ENCODE measurements at places on chromosomes 12 and 14.
A peak's percentile ranks its signal among the peaks of the same experiment; 100 is the strongest.

DNA sequence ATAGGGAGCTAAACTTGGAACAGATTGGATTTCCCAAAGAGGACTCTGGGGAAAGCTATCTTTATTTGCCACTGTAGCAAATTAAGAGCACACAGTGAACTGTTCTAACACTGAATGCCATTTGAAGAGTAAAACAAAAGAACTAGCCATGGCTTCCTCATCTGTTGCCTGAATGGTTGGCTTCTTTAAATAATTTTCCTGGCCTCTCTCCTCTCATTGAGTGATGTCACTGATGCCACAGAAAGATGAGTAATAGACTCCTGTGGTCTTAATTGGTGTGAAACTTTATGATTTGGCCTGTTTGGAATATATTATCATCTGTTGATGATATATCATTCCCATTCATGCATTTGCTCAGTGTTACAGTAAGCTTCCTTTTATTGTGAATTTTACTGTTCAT is 42.5 kb downstream of the WDR20 start:
- peak; percentile 69 for DNase-seq

DNA sequence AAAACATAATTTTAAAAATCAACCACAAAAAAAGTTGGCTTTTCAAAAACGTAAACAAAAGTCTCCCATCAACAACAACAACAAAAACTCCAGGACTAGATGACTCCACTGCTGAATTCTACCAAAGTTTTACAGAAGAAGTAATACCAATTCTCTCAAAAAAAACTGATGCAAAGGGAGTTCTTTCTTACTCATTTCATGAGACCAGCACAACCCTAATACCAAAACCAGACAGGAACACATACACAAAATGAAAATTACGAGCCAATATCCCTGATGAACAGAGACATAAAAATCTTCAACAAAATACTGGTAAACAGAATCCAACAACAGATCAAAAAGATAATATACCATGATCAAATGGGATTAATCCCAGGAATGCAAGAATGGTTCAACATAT is 147.3 kb downstream of the BTG1 start:
- no peak for DNase-seq

DNA sequence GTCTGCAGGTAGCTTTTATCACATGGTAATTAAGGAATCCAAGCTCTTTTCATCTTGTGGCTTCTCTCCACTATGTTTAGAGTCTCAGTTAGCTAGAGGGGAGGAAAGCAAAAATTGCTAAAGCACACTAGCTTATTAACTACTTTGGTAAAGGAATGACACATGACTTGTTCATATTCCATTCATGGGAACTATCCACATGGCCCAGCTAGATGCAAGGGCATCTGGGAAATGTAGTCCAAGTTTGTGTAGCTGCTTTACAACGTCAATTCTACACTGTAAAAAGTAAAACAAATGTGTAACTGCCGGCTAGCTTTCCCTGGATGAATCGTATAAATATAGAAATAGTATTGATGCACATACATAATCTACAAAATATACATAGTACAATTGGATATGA is 244.5 kb upstream of the LRFN5 start:
- no peak for DNase-seq

DNA sequence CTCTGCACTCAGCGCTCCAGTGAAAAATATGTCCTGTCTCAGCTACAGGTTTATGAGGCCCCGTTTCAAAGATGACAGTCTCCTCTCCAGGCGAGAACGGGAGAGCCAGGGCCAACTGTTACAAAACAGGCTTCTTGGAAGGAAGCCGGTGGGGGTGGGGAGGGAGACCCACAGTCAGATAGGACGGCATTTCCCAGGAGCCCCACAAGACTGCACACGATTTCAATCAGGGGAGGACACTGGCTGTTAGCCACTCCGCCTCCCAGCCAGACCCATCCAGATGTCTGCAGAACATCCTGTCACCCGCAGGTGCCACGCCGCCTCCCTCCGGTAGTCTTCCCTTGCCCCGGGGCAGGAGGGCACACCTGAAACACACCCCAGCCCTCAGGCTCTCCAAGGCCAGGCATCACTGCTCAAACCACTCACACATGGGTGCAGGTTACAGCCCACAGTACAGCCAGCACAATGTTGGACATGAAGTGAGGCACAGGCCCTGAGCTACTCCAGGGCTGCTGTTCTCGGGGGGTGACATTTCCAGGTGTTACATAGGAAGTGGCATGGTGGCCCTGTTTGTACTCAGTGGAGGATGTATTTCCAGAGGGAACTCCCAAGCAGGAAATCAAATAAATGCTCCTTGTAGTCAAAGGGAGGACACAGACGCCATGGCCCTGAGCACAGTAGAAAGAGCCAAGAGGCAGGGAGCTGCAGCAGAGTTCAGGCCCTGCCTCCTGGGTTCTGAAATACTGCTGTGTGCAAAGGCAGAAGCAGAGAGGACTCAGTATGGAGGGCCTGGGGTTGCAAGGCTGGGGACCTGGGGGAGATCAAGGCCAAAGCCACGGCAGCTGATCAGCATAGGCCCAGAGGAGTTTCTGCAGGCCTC is 138.1 kb downstream of the BCL11B start:
- no peak for DNase-seq

- DNase-seq = no peak
These were observed 6.5 kb downstream of the NECAP1 start for GRCh38 chr12:8088574-8088973.

GRCh38 chr12:24728366-24728765 is 220.5 kb downstream of the BCAT1 start:
- no peak for DNase-seq

- no peak for DNase-seq
These were observed 26.5 kb downstream of the FBXL14 start for GRCh38 chr12:1567852-1568251.

DNA sequence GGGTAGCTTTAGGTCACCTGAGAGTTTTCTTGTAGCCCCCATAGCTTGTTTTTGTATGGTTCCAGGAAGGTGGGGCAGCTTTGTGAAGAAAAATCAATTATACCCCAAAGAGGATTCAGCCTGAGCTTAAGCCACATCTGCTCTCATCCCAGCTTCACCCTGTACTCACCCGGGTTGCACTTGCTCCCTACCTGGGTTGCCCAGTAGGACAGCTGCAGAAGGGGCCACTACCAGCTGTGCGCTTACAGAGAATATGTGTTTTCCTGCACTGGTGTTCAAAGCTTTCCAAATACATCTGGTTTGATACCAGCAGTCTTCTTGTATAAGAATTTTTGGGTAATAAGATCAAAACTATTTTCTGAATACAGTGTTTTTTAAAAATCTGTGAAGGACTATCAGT is 3.0 kb upstream of the SLC38A1 start:
- DNase-seq = no peak

GRCh38 chr12:22116376-22116775 is 70.4 kb downstream of the CMAS start:
- no peak for DNase-seq

DNA sequence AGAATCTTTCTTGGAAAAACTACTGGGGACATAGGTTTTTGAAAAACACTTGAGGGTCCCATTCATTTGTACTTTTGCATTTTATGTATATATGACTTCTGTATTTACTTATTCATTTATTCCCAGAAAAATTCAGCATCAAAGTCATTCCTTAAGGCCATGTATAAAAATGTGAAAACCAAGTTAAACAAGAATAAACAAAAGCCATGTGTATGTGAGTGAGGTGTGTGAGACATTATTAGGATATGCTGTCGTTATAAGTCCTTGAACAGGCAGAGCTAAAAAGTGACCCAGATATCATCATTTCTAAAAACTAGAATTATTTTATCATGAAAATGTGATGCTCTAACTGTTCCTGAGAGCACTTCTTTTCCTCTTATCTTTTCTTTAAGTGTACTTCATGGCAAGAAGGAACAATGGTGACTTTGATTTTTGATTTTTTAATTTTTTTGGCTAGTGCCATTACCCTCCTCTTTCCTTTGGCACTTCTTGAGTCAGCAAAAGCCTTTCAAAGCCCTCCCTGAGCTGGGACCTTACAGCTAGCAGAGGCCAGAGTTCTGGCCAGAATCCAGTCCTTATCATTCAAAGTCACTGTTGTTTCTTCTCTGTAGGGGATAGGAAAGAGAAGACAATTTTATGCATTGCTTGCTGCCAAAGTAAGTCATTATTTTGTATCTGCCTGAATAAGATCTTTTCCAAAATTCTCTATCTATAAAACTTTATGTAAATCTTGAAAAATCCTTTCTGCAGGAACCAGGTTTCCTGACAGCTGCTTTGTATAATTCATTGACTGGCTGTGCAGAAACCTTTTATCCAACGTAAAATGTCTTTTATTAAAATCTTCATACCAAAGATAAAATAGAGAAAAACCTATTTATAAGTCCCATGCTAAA is 419.7 kb upstream of the PRICKLE1 start:
- DNase-seq = no peak

DNA sequence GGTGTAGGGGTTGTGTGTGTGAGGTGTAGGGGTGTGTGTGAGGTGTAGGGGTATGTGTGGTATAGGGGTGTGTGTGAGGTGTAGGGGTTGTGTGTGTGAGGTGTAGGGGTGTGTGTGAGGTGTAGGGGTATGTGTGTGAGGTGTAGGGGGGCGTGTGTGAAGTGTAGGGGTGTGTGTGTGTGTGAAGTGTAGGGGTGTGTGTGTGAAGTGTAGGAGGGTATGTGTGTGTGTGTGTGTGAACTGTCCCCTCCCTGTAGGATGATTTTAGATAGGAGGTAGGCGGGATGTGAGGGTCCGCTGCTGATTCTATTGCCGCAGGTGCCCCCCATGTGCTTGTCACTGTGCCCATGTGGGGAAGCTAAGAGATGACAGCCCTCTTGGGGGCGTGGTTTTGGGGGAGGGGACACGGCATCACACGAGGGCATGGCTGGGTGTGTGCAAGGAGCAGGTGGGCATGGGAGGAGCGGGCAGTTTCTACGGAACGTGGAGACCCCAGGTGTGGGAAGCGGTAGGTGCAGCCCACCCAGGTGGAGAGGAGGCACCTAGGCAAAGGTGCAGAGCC is 88.5 kb downstream of the DDX51 start:
- DNase-seq = no peak

GRCh38 chr12:41919526-41920261 is 225.0 kb downstream of the GXYLT1 start:
- no peak for DNase-seq

GRCh38 chr12:69055280-69055679 is 122.3 kb upstream of the CPM start:
- no peak for DNase-seq

- no peak for DNase-seq
These were observed 57.0 kb downstream of the TECPR2 start for GRCh38 chr14:102419716-102420115.
